ENCODE measurements at places on chromosomes 2 and 18.

GRCh38 chr2:128536925-128537620, 218.4 kb upstream of the HS6ST1 start:
- DNase-seq, result peak; percentile 55

GRCh38 chr18:64330161-64330560, 181.3 kb upstream of the LINC00305 start:
- no peak for DNase-seq

DNA sequence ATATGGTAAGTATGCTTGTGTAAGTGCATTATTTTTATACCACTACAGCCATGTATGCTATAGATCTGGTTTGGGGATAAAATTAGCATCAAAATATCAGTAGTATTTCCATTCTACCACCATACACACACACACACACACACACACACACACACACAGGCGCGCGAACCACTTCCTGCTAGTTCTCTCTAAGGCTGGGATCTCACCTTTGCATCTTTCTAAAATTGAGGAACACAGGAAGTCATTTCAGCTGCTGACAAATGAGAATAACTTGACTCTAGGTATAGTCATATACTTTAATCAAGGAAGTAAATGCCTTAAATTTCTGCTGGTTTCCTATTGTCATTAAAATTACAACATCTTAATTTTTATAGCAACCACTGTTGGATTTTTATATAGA, 72.5 kb downstream of the RBM43 start:
- DNase-seq, result no peak

DNA sequence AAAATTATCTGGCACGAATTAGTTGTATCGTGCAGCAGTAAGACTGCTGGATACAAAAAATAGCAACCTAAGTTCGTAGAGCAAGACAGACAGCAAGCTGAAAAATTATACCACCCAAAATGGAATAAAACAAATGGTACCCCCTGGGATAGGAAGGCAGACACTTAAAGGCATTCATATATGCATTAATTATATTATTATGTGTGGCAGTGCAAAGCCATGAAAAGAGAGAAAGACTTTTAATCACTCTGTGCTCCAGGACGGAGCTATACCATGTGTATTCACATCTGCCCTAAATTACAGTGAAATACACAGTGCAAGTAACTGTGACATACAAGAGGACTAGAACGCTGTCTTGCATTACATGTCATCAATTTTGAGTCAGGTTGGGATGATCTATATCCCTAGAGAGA, 235.9 kb downstream of the GULP1 start:
- DNase-seq, result no peak

DNA sequence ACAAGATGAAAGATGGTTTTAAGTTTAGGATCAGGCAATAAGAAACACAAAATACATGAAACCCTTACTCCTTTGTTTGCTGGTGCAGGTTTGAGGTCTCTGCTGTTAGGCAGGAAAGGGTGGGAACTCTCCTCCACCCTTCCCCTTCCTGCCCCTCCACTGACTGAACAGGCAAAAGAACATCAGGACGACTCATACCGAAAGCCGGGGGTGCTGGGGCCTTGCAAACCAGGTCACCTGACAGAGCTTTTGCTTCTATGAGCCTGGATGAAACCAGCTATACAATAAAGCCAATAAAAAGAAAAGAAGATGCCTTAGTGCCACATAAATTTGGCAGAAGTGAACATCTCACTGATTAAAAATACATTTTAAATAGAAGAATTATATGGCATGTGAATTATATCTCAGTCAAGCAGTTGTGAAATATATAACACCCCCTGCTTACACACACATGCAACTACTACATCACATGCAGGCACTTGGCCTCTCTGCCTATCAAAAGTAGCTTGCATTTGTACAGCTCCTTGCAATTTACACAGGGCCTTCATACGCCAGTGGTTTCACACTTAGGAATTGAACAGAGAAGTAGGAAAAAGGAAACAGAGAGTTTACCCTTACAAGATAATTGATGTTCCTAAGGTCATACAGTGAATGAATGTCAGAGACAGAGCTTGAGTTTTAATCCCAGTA, 215.1 kb upstream of the TRIB2 start:
- DNase-seq, result no peak

- no peak for DNase-seq
Measured at GRCh38 chr2:137237055-137237454, 471.7 kb downstream of the THSD7B start.

GRCh38 chr2:169034256-169034655, 3.1 kb upstream of the ABCB11 start:
- no peak for DNase-seq

DNA sequence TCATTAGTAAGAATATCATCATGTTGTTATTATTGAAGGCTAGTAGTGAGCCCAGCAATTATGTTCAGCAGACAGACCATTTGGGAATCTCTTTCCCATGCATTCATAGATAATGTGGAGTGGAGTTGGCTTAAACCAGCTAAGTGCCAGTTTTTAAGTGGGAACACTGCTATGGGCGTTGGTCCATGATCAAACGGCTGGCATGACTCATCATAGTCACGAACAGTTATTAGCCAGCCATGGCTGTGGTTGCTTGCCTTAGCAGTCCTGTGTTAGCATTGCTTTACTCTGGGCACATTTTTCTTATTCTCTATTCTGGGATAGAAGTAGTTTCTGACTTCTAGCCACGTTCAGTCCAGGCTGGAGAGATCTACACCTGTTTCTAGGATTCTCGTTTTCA, 17.7 kb downstream of the EIF4E2 start:
- peak; percentile 63 for DNase-seq

DNA sequence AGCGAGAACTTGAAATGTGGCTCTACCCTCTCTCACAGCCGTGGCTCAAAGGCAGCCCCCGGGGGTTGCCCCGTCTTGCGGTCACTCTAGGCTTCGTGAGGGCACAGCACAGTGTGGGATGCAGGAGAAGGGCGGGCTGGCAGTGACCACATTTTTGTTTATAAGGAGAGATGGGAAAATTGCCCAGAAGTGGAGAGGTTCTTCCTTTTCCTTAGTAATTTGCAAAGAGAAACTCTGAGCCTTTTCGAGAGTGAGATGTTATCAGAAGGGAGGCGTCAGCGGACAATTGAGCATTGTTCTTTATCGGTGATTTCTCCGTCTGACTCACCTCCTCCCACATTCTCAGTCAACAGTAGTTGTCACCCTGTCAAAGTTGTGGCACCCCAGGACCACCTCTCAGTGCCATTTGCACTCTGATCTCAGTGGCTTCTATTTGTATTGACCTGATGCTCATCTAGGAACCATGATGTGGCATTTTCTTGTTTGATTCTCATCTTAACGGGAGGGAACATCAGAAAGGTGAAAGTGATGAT, 89.6 kb downstream of the ACAA2 start:
- DNase-seq, result peak; percentile 30

- no peak for DNase-seq
Measured at GRCh38 chr2:239625971-239626734, 225.3 kb upstream of the HDAC4 start.

- DNase-seq, result no peak
Measured at GRCh38 chr2:71679491-71679890, 226.1 kb downstream of the DYSF start.

- DNase-seq, result no peak
Measured at GRCh38 chr18:22543769-22544168, 126.1 kb upstream of the CTAGE1 start.

GRCh38 chr2:74390606-74391005, 10.5 kb upstream of the DCTN1 start:
- DNase-seq, result no peak

- DNase-seq, result no peak
Measured at GRCh38 chr2:107112561-107112960, 226.6 kb upstream of the ST6GAL2 start.

Measured in H54 (cell line).